ENCODE measurements at places on chromosomes 2 and 18.

GRCh38 chr18:75154997-75155396, 53.9 kb downstream of the PTGR3 start:
- ATAC-seq = no peak

DNA sequence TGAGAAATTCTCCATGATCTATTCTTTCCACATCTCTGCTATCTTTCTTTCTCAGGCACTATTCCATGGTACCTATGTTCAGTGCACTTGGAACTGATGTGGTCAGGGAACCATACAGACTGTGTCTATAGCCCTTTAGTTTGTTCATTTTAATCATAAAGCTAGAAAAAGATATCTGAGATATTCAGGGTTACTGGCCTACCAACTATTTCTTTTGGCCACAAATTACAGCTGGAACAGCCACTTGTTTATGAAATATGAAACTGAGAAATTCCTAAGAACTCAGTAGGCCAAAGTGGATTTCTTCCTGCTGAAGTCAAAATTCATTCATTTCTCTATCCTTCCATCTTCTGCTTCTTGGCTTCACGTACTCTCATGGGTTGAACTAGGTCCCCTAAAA, 22.8 kb upstream of the LYPD1 start:
- no peak for ATAC-seq

DNA sequence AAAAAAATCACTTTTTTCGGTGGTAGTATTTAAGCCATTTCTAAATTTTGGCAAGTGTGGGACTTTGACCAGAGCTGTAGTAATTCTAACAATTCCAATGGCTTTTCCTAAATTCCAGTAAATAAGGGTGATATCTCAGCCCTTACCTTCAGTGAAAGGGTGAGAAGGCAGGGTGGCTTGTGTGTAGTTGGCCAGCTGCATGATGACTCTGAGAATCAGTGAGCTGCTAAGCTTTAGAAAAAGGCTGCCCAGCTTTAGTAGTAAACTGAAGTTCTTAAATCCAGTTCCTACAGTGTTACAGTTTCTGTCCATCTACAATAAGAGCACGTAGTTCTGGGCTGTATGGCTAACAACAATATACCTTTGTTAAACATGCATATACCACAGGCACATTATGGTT, 42.0 kb downstream of the OXER1 start:
- ATAC-seq = peak; percentile 4

DNA sequence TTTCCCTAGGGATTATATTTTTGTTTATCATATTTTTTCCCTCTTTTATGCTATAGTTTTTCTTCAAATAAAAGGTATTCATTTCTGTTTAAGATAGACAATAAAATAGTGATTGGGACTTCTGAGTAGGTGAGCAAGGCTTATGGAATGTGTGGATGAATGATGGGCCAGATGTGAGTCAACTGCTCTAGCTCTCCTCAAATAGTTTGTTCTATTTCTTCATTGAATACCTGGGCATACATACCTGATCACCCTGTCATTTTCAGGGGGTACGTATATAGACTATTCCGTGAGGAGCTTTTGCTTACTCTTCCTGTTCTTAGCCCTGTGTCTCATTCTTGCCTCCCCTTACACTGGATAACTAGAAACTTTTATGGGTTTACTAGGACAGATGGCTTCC, 41.9 kb downstream of the BABAM2 start:
- no peak for ATAC-seq

DNA sequence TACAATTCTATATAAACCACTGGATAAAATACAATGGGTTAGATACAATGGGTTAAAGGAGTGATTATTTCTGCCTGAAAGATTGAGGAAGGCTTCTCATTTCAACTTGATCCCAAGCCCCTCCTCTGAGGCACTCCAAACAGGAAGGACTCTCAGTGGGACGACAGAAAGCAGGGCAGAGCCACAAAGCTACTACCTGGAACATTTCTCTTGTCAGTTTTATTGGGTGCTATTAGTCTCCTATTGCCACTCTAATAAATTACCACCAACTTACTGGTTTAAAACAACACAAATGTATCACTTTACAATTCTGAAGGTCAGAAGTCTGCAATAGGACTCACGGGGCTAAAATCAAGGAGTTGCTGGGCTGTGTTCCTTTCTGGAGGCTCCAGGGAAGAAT, 146.7 kb downstream of the MREG start:
- ATAC-seq = no peak

- ATAC-seq = no peak
Measured at GRCh38 chr2:223051693-223052289, at the start of gene KCNE4. KCNE4 (plus strand) TSS chr2:223052190; CDS start chr2:223052831, 641 bp downstream.

- ATAC-seq = peak; percentile 29
Measured at GRCh38 chr2:102116630-102117471, 25.7 kb upstream of the IL1R1 start.

DNA sequence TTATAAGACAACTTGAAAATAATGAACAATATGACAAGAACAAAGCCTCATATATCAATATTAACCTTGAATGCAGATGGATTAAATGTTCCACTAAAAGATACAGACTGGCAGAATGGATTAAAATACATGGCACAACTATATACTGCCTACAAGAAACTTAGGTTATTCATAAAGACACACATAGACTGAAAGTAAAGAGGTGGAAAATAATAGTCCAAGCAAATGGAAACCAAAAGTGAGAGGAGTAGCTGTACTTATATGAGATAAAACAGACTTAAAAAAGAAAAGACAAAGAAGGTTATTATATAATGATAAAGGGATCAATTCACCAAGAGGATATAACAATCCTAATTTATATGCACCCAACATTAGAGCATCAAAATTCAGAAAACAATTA, 18.2 kb downstream of the LMAN1 start:
- no peak for ATAC-seq

DNA sequence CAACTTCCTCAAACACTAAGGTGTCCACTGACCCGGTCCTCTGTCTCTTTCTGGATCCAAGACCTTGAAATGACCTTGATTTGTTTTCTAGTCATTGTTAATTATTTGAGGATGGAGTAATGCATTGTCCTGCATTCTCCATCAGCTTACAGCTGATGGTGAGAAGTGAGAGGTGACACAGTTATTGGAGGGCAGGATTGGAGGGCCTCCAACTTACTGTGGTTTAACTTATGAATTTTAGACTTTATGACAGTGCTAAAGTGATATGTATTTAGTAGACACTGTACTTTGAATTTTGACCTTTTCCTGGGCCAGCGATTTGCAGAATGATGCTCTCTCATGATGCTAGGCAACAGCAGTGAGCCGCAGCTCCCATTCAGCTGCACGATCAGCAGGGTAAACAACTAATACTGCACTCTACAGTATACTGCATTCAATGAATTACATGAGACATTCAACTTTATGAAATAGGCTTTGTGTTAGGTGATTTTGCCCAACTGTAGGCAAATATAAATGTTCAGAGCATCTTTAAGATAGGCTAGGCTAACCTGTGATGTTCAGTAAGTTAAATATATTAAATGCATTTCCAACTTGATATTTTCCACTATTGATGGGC, 200.0 kb upstream of the MEX3C start:
- no peak for ATAC-seq

DNA sequence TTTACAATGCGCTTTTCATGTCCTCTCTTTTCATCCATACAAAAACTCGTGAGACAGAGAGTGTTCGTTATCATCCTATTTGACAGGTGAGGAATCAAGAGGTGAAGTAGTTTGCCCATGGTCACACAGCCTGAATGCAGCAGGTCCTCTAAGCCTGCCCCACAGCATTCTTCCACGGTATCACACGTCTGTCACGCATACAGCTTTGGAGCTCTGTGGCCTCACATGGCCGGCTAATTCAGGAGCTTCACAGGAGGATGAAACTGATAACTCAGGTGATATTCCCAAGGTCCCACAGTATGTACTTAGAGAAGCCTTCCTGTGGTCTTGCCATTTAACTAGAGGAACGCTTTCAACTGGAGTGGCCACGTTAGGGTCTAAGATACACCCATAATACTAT, 59.0 kb downstream of the MYO5B start:
- no peak for ATAC-seq

DNA sequence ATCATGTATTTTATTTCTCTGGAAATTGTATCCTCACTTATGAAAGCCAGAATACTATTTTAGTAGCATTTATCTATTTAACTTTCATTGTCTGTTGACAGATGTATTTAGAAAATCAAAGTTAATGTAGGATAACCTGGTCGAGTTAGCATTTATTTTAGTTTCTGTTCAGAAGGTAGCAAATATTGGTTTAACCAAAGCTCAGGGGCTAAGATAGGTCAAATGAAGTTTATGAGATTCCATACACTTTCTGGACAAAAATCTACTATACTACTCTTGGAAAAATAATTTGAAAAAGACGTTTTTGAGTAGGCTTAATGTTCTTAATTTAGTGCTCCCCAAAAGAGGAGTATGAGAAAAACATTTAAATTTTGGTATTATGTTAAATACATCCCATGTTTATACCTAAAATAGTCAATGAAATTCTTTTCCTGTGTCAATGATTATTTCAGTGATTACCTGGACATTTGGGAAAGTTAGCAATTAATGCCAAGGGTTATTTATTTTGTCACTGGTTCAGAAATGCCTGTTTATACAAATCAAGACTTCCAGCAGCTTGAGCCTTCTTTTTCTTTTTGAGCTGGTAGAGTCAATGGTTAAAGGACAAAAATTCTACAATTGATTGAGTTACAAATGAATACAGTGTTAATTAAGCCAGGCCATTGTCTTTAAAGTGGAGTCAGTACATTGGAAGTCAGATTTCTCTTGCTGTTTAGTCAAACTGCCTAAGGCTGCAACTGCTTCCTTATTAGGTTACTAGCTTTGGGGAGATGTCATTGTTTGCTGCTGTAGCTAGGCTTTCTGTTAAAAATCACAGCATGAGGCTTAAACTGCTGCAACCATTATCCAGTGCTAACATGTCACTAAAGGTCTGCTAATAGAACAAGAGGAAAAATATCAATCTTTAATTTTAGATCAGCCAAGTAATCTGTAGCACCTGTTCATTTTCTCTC, 182.3 kb downstream of the CAMKMT start:
- no peak for ATAC-seq

DNA sequence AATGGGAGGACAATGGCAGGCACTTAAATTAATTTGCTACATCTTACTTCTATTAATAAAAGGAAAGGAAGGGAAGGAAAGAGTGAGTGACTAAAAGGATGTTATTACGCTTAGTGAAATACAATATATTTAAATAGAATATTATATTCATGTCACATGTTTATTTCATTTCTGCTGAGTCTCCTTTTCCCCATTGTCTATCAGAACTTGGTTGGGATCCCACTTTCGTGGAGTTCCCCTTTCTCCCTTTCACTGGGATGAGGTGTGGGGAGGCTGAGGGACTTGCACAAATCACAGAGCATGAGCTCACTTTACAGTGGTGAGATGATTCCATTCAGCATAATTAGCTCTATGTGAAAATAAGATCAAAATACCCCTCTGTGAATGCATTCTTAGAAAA, 730.6 kb downstream of the TSN start:
- no peak for ATAC-seq

DNA sequence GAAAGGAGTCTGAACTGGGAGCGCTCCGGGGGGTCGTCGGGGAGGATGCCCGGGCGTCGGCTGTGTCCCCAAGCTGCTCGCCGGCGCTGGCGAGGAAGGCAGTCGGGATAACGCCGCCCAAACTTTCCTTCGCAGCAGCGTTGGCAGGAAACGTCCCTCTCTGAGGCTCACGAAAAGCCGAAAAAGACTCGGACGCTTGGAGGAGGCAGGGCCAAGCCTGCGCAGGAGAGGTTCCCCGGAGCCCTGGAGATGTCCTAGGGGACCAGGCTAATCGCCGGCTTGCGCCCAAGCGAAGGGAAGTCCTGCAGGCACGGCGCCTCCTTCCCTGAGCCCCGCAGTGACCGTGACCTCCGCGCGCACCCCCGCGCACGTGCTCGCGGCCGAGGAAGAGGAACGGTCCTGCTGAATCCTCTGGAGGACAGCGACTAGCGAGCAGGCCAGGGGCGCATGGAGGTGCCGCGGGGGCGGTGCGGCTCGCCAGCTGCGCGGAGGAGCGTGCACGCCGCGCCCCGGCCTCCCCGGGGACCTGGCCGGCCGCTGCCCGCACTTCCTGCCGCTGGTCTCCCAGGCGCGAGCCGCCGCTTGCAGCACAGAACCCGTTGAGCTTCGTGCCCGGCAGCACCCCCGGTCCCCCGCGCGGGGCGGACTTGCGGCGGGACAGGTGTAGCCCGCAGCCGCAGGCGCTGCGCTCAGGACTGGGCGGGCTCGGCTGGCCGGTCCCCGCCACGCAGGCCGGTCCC, at the start of gene SH3RF3:
Gene SH3RF3, plus strand, starts transcription at position 590 of the 740 bp plus-strand sequence.
- ATAC-seq = peak; percentile 14

- no peak for ATAC-seq
Measured at GRCh38 chr18:46488471-46489213, 168.4 kb downstream of the LOXHD1 start.

- ATAC-seq = no peak
Measured at GRCh38 chr2:204108781-204109295, 172.3 kb downstream of the ICOS start.

Measured in stimulated activated memory B cell treated with anti-CD40 and anti-IgM and Interleukin-4, amounts not matched to agents 10 μg/mL and 1 μg/mL and 100 μg/mL, for 72 hours (primary cell).